ENCODE measurements at places on chromosomes 4 and X.

GRCh38 chr4:87103691-87104187 is 116.7 kb downstream of the KLHL8 start:
- DNase-seq, result peak; percentile 77

DNA sequence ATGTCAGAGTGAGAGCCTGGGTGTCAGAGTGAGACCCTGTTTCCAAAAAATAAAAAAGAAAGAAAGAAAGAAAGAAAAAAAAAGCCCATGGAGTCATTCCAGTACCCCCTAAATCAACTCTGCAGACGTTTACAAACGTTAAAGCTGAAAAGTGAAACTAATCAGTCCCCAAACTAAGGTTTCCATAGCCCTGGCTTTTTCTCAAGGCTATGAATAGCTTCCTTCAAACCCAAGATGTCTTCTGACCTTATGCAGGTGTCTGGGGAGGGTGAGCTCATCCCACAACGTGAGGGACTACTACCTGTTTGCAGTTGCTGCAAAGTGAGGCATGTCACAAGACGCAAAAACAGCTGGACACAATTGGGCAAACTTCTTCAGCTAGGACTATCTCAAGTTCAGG is 144.0 kb downstream of the SH3KBP1 start:
- DNase-seq, result no peak

DNA sequence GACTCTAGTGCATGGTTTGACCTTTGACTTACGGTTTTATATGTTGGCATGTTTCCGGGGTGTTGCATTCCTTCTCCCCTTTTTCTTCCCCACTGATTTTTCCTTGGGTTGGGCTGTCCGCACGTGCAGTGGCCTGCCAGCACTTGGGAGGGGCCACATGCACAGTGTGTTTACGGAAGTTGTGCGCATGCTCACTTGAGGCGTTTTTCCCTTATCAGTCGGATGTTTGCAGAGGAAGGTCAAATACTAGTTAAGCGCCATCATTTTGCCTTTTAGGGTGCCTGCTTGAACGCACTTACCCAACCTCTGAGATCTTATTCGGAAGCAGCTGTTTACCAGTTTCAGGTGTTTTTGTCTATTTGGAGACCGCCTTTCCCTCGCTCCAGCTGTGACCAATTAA is 653.9 kb upstream of the AADAT start:
- no peak for DNase-seq

DNA sequence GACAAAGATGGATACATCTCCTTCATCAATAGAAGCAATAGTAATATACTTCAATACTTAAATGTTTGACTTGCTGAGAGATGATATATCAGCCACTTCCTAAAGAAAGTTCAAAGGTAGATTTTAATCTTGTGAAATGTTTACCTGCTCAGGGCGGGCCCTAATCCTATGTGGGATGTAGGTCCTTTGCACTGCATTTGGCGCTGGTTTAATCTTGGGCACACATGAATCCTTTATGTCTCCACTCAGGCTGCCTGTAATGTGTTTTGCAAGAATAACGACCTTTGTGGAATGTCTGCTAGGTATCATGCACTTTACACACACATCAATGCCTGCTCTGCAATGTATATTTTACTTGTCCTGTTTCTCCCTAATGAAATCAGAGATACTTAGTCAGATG is 368.7 kb downstream of the GBA3 start:
- no peak for DNase-seq

DNA sequence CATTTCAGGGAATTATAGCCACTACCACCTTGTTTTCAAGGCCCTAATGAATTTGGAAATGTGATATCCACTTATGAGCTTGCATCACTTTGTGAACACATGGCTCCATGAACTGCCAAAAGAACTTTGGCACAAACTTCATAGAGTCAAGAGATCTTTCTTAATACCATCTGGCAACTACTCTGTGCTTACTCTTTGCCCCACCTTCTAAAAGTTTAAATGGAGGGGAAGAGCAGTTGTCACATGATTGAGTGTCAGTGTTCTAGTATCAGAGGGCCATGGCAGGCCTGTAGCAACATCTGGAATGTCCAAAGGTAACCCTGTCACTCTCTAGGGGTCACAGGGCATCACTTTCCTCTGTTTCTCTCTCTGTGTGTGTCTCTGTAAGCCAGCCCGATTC is 2.6 kb upstream of the ADH1B start:
- DNase-seq, result no peak

- DNase-seq, result no peak
These were observed 125.4 kb downstream of the CPE start for GRCh38 chr4:165504184-165504583.

DNA sequence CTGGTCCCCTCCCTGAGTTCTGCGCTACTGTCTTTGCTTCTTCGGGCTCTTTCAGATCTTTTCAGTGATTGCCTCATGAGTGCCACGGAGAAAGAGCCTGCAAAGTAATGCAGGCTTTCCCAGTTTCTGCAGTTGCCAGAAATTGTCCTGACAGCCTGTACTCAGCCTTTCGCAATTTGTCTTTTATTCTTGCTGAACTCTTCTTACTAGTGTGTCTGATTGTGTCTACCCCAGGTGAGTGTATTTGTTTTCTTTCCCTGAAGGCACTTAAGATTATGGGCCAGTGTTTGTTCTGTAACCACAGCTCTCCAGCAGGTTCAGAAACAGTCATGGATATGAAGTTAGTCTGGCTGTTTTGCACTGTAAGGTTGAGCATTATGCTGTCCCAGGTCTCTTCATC is 47.1 kb downstream of the FAM193A start:
- no peak for DNase-seq

- no peak for DNase-seq
These were observed 110.6 kb upstream of the FSTL5 start for GRCh38 chr4:162274354-162274753.

DNA sequence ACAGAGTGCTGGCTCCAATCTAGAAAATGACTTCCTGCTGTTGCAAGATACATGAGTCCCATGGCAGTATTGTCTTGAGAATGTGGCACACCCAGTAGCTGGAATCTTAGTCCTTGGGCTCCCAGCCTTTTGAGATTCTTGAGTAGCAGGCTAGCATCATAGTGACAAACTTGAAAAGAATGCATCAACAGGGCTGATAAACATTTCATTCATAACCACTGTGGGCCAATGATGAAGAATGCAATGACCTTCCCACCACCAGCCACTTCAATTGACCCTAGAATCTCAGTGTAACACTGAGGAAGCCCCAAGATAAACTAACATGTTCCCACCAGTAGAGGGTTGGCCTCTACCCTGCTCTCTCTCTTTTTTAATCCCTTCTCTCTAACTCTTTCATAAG is 329.3 kb downstream of the GBA3 start:
- DNase-seq, result no peak

DNA sequence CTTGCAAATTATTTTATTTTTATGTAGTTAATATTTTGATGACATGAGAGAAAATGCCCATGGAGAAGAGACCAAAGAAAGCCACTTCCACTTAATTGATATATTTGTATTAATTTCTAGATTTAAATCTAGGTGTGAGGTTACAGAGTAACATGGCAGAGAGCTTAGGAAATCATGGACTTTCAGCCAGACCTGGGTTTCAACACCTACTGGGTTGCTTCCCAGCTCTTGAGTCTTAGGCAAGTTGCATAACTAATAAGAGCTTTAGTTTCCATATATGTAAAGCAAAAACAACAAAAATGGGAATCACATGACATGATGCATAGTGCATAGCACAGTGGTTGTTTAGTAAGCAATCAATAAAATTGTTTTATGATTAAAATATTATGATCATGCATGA is 413.3 kb downstream of the CCSER1 start:
- DNase-seq, result no peak

DNA sequence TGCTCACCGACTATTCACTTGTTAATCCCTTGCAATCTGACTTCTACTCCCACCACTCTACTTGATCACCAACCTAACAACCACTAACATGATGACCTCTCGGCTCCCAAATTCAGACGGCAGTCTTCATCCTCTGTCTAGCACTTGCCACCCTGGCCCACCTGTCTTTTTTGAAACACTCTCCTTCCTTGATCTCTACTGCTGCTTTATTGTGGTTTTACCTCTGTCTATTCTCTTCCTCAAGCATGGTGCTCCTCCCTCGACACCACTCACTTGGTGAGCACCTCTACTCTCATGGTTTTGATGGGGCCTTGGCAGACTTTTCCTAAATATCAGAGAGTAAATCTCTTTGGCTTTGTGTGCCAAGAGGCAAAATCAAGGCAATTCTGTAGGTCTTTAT is 21.7 kb upstream of the CXCR3 start:
- DNase-seq, result no peak

DNA sequence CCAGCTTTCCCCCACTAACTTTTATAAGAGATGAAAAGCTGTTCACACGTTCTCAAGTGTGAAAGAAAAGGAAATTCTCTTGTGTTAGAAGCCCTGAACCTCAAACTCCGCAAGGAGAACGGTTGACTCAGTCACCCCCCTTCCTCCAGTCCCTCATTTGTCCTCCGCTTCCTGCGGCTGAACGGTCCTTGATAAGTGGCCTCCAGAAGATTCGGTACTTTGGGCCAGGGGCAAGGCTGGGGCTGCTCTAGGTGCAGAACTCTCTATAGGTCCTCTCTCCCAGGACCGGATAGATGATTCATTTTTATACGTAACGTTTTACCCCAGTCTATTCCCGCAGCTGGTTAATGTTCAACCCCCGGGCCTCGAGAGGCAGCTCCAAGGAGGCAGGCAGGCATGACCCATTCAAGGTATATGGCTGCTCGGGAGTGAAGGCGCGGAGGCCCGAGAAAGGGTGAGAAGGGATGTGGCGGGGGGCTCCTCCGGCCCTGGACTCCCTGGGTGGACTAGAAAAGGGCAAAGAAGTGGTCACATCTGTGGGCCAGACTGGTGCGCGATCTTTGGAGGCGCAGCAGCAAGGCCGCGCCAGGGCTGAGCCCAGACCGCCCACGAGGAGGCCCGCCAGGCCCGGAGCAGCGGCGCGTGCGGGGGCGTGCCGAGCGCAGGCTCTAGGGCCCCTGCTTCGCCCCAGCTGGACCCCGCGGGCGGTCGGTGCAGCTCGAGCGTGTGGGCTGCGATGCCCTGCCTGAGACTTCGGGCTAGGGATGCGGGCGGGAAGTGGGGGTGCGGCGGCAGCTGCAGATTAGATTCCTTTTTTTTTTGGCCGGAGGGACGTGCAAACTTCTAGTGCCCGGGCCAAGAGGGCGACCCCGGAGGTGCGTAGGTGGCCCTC is 11.7 kb downstream of the PITX2 start:
- no peak for DNase-seq

- peak; percentile 51 for DNase-seq
These were observed 20.4 kb downstream of the TMEM131L start for GRCh38 chr4:153486281-153487151.

- no peak for DNase-seq
These were observed 172.2 kb downstream of the PPARGC1A start for GRCh38 chr4:23717528-23718248.

DNA sequence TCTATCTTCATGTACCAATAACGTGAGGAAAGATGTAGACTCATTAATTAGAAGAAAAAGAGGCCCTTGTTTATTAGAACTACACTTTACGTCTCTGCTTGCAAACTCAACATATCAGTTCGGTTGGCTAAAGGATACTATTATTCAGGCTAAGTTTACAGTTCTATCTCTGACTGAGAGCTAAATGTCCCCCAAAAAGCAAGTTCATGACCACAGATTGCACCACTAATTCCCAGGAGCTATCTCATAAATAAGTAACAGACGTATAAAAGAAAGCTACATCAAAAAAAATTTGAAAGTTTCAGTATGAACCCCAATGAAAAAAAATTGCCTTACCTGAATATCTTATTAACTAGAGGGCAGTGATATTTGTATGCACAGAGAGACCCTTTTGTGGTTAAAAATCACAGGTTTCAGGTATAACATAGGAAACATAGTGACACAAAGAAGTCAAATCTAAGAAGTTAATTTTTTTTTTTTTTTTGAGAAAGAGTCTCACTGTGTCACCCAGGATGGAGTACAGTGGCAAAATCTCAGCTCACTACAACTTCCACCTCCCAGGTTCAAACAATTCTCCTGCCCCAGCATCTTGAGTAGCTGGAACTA is 128.9 kb downstream of the MAB21L2 start:
- no peak for DNase-seq

DNA sequence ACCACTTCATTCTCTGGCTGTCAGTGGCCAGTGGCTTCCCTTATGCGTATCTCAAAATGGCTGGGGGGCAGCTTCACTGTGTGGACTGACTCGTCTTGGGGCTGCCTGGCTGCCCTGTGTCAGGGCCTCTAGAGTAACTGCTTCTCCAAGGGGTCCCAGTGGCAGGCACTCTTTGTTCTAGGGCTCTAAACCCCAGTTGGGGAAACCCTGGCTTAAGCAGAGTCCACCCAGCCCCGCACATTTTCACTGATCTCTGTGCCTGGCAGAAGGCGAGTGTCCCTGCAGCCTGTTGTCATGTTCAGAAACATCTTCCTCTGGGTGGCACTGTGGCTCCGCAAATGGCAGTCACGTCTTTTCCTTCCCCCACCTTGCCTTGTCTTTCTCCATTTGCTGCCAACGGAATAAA is 59.7 kb downstream of the NBDY start:
- DNase-seq, result no peak

DNA sequence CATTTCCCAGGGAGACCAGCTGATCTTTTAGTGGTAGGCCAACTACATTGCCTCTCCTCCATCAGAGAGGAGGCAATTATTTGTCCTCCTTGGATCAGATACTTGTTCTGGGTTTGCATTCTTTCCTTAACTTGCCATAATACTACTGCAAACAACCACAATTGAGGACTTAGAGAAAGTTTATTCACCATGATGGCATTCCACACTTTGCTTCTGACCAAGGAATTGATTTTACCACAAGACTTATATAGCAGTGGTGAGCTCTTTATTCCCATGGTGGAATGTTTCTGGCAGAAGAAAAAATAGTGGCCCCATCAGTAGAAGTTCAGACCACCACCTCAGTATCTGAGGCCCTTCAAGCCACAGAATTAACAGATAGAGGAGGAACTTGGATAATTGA is 123.9 kb upstream of the PPP3CA start:
- no peak for DNase-seq

GRCh38 chr4:174696657-174697056 is 132.4 kb downstream of the GLRA3 start:
- no peak for DNase-seq

- no peak for DNase-seq
These were observed 172.1 kb downstream of the AFF2 start for GRCh38 chrX:148672517-148672916.

GRCh38 chr4:185738038-185738552 is 73.9 kb downstream of the SORBS2 start:
- no peak for DNase-seq

DNA sequence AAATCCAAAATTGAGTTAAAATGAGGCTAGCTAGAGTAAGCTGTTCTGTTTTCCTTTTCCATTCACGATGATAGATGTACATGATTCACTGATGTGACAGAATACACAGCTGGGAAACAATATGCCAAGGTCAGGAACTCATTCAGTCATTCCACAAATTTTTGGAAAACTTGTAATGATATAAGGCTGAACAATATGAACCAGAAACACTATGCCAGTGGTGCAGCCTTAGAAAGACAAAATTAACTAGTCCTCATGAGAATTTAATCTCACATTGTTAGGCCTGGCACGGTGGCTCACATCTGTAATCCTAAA is 50.0 kb upstream of the NDST3 start:
- no peak for DNase-seq

- DNase-seq, result no peak
These were observed 52.8 kb downstream of the PPEF2 start for GRCh38 chr4:75849461-75849860.

GRCh38 chr4:6446130-6446482 is 26.3 kb downstream of the PPP2R2C start:
- no peak for DNase-seq

GRCh38 chrX:86171366-86171765 is 23.1 kb downstream of the DACH2 start:
- DNase-seq, result no peak

GRCh38 chr4:89247951-89248350 is 59.6 kb downstream of the GPRIN3 start:
- DNase-seq, result no peak
